ENCODE measurements at places on chromosomes 3 and 15. TPM values are rescaled to one million over a fixed set of nuclear protein-coding genes. Genes with fewer than 3 reads are reported as not detected.

The GNL3 gene
- 128 TPM for total RNA-seq

The WDR93 gene
- total RNA-seq, result not detected

The CRABP1 gene
- total RNA-seq, result not detected

The ZDHHC19 gene
- not detected for total RNA-seq

GRCh38 chr3:4850928-4851265, 128.3 kb upstream of the BHLHE40 start:
- no peak for DNase-seq

DNA sequence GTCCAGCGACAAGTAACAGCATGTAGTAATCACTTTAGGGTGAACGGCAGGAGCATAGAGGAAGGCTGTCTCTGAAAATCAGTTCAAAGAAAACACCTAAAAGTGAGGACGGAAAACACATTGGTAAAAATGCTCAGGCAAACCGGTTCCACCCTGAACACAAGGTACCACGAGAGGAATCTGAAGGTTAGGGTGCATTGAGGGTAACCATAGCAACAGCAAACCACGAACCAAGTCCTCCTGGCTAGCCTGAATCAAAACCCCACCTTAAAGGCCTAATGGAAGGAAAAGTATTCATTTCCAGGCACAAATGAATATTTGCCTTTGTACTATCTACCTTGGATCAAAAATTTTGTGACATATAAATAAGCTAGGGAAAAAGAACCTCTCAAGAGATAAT, 315.0 kb downstream of the OCA2 start:
- DNase-seq, result no peak

DNA sequence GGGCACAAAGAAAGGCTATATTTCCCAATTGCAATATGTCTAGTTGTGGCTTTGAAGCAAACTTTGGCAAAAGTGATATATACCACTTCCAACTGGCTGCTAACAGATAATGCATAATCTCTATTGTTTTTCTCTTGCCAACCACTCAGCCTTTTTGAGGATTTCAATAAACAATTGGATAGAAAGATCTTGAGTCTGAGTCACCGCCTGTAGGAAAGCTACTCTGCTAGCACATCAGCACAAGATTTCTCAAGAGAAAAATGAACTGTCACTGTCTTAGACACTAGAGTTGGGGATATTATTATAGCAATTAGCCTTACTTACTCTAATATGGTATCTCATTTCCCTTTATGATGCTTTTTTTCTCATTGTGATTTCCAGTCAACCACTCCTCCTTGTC, 119.7 kb downstream of the SST start:
- no peak for DNase-seq

- no peak for DNase-seq
Measured at GRCh38 chr3:138833899-138834595, 681 bp downstream of the PIK3CB start.

- no peak for DNase-seq
Measured at GRCh38 chr3:13028010-13028821, 45.0 kb downstream of the IQSEC1 start.

Measured in epithelial cell of proximal tubule (primary cell).